AG20443 (cell line): ENCODE measurements at places on chromosomes 16 and 17.

- DNase-seq, result no peak
These were observed 115.9 kb downstream of the DYNLRB2 start for GRCh38 chr16:80656711-80657150.

GRCh38 chr17:50767446-50767845 lies at the start of gene ANKRD40CL:
ANKRD40CL (minus strand) TSS chr17:50767518; CDS start chr17:50766913, 605 bp downstream.
- no peak for DNase-seq

- DNase-seq, result no peak
These were observed 957.6 kb upstream of the SOX9 start for GRCh38 chr17:71163121-71163812.

DNA sequence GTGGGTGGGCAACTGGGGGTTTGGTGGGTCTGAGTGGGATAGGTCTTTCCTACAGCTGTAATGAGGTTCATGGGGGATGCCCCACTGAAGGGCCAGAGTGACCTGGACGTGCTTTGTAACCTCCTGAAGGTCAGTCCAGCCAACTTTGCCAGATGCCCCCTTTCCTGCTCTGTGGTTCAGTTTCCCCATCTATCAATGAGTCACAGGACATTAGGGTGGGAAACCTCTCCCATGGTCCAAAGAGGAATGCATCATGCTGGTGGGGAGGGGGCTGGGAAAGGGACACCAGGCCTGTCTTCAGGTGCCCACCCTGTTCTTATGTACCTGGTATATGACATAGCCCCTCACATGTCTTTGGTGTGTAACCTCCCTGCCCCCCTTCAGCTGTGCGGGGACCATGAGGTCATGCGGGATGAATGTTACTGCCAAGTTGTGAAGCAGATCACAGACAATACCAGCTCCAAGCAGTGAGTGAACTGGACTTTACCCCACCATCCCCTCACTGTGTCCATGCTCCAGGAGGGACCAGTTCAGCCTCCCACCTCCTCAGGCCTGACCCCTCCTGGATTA lies 24.0 kb upstream of the ALKBH5 start:
- peak; percentile 44 for DNase-seq

- DNase-seq, result no peak
These were observed 2.9 kb upstream of the B9D1 start for GRCh38 chr17:19365499-19365817.

- no peak for DNase-seq
These were observed 1.7 kb upstream of the NLRC5 start for GRCh38 chr16:56987692-56988091.

DNA sequence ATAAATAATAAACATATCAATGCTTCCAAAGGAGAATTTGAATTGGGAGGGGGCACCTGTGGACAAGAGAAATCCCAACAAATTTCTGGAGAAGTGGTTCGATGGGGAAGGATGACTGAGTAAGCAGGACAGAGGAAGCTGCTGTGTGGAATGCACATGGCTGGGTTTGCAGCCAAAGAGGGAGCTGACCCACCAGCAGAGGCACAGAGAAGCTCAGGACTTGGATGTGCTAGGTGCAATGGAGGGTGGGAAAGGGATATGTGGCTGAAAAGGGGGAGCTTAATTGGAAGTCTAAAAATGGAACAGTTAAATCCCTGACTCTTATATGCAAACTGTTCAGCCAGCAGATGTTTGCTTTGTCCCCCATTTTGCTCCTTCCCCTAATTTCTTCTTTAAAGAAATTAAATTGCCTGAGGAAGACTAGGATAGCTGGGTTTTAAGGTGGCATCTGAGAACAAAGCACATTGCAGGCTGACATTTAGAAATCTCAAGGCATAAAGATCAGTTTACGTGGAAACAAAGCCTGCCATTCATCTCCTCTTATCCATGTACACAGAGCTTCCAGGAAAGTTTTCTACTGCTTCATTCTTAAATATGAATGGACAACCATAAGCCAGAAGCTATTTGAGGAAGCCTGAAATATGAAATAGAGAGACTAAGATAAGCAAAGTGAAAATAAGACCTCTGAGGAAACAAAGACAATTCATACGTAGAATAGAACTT lies 23.0 kb upstream of the TNS4 start:
- DNase-seq, result no peak

- peak; percentile 17 for DNase-seq
These were observed 83.5 kb downstream of the CDYL2 start for GRCh38 chr16:80720804-80721371.

GRCh38 chr16:67608364-67608763 lies 36.6 kb upstream of the CARMIL2 start:
- DNase-seq, result no peak

DNA sequence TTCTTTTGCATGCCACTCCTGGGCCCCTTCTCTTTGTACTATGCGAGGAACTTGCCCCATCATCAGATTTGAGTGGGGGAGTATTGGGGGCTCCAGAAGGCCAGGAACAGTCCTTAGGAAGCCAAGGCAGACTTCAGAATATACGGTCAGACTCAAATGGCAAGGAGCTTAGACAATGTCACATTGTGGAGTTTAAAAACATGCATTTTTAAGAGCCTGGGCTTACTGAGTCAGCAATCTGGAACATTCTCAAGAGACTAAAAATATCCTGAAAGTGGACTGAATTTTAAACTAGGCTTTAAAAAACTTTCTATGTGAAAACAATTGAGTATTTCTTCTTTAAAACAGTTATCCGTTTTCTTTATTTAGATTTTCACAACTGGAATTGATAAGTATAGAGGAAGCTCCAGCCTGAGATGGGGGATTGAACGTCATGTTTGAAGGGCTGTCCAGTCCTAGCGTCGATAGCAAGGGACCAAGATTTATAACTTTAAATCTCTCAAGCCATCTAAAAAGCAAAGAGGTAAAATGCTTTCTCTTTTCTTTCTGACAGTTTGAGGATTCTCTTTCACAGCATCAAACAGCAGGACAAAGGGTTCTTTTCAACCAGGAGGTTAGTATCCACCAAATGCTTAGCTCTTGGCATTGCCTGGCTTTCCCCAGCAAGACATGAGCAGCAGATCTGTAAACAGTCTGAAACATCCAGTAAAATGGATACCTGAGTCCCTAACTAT lies 45.8 kb upstream of the CDRT4 start:
- peak; percentile 45 for DNase-seq

GRCh38 chr16:84914273-84914672 lies 94.5 kb downstream of the CRISPLD2 start:
- no peak for DNase-seq

GRCh38 chr17:81934850-81935708 lies 2.0 kb downstream of the PYCR1 start:
- no peak for DNase-seq

- DNase-seq, result no peak
These were observed 22.6 kb downstream of the CACNG4 start for GRCh38 chr17:66987059-66987616.

DNA sequence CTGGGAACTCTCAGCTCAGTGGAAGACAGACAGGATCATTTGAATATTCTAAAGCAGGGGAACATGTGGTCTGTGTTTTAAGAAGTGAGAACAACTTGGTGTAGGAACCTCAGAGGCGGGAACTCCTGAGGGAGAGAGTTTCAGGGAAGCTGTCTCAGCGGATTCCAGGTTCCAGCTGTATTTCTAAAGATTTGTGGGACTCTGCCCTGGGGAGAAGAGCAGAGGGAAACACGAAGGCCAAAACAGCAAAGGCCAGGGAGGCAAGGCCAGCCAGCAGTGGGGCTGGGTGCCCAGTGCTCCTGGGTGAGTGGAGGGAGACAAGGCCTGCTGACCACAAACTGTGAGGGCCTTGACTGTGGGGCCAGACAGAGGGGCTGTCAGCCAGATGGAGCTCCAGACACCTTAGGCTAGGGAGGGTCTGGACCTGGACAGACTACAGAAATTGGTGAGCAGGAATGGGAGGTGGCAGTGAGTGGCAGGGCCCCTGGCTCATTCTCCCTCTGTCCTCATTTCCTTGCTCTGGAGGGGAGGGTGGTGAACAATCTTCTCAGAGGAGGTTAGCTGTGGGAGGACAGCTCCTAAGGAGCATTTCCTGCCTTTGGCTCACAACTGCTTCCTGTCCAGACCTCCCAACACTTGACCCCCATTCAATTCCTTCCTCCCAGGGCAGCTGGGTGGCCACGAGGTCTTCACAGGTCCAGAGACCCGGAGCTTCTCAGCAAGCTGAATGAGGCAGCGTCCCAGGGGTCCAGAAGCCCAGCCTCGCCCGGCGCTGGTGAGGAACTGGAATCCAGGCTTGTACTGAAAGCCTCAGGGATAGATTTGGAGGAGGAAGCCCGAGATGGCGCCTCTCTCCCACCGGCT lies 21.0 kb upstream of the FZD2 start:
- no peak for DNase-seq

GRCh38 chr17:32267690-32268205 lies 2.1 kb downstream of the RHBDL3 start:
- peak; percentile 52 for DNase-seq

DNA sequence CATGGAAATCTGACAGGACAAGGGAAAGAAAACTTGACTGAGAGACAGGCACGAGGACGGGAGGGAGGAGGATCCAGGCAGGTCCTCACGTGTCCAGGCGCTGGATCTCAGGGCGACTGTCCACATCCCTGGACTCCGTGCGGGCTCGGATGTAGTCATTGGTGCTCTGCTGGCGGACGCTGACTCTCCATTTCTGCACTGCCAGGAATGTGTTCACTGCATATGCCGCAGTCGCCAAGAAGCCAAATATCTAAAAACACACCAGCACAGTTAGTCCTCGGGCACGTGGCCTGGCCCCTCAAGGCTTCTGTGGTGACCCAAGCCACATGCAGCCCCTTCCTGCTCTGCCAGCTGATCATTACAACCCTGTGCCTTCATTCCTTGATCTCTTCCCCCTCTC lies 17.5 kb downstream of the CMTM3 start:
- DNase-seq, result no peak

- no peak for DNase-seq
These were observed 40.2 kb upstream of the CIBAR2 start for GRCh38 chr16:85152414-85153030.

GRCh38 chr16:67648764-67649407 lies 3.9 kb downstream of the CARMIL2 start:
- DNase-seq, result no peak

DNA sequence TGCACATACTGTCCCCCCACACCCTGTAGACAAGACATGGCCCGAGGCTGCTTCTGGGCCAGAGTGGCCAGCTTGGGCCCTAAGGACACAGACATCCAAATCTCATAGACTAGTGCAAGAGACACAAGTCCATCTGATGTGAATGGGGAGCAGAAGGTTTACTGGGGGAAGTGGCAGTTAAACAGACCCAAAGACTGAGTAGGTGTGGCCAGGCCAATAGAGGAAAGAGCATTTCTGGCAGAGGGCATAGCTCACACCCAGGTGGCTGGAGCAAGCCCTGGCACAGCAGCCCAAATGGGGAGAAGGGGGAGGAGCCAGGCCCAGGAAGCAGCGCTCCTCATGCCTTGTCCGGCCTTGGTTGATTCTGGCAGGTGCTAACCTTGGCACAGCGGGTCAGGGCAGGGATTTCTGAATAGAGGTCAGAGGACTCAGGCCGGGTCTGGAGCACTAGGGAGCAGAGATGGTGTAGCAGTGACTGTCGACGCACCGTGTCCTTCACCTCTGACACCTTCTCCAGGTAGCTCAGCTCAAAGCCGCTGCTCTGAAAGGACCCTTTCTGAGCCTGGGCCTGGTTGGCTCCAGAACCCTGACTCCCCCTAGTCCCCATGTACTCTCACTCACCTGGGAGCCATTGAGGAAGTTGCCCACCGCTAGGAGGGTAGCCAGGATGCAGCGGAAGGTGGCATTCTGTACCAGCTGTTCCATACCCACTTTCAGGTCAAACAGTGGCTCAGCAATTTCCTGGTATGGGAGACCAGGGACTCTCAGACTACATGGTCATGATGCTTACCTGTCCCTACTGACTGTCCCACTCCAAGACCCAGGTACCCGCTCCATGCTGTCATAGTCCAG lies 4.1 kb downstream of the TMEM208 start:
- DNase-seq, result no peak
